ENCODE measurements at places on chromosomes 1 and 21.

DNA sequence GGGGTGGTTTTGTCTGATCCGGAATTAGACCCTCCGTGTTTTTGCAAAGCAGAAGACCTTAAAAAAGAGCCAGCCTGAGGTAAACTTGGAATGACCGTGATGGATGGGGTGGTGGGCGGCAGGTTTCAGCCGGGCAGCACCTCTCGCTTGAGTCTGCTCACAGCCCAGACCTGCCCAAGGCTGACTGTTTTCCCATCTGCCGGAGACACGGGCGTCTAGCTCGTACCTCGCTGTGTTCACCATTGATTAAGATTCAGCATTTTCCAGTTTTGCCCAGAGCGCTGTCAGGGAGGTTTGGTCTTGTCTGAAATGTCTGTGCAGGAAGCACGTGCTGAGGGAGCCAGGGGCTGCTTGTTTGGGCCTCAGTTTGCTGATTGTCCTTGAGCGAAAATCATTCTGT is 591 bp downstream of the KCNAB2 start:
- no peak for DNase-seq

GRCh38 chr21:42636520-42637266 is 16.7 kb upstream of the PDE9A start:
- DNase-seq: no peak

DNA sequence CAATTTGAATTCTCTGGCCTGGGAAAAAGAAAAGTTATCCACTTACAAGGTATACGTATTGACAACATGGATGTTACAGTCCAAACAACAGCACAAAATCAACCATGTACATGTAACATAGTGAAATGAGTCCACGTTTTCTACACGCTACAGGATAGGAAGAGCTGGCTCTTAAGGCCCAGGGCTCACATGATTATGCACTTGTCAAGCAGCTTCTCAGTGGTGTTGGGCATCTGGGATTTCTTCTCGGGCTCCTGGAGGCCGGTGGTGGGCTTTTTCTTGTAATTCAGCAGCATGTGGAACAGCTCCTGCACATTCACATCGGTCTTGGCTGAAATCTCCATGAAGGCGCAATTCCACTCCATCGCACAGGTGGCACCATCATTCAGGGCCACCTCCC is 4.0 kb downstream of the DIRAS3 start:
- DNase-seq: no peak

- DNase-seq: no peak
These were observed 238.7 kb downstream of the MATN1 start for GRCh38 chr1:30484668-30485067.

DNA sequence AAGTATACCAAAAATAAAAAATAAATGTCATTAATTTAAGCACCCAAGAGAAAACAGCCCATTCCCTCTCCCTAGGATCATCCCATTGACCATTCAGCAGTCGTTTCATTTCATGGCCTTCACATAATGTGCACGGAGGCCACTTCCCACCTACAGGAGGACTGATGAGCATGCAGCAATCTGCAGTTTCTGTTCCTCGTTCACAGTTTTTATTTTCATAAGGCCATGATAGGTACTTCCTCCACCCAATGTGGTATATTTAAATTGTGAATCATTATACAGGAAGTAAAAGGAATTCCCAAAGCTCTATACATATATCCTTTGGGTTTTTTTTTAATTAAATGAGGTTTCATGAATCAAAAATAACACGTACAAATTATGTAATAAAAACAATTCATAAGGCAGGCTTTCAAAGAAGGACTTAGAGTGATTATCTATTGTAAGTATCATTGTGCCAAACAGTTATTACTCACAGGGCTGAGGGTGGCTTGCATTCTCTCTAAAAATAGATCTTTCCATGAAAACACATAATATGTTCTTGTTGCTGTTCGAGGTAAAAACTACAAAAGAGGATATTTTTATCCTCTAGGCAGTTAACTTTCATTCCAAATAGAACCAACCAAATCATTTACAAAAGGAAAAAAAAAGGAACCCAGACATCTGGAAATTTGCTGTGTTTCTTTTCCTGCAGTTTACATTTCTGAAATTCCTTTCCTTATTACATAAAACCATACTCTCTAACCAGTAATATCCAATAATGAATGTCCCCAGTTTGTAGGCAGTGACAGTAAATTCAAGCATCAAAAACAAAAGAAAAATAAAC is 27.5 kb upstream of the SLC44A3 start:
- DNase-seq: no peak

DNA sequence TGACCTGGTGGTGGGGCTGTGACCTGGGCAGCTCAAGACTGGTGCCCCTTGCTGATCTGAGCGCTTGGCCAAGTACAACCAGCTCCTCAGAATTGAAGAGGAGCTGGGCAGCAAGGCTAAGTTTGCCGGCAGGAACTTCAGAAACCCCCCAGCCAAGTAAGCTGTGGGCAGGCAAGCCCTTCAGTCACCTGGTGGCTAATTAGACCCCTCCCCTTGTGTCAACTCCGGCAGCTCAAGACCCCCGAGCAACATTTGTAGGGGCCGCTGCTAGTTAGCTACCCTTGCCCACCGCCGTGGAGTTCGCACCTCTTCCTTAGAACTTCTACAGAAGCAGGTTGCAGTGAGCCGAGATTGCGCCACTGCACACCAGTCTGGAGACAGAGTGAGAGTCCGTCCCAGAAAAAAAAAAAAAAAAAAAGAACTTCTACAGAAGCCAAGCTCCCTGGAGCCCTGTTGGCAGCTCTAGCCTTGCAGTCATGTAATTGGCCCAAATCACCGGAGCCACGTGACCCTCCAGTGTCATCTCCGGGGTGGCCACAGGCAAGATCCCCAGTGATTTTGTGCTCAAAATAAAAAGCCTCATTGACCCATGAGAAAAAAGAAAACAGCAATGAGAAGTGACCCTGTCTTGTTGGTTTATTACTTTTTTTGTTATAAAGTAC is 39.3 kb upstream of the LGALS8 start:
- DNase-seq: no peak

DNA sequence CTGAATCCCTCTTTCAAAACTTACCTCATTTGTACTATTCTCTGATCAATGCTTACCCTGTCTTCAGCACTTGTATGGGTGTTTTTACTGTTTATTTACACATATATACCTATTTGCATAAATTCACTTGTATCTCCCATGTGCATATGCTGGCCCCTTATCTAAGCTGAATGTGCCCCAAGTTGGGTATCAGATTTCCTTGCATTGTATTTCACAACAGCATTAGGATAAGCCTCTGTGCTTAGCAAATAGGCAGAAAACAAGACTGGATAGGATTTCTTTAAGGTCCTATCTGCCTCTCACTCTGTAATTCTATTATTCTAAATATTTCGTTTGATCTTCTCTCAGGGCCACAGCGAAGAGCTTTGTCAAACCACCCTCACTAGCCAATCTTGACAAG is 45.9 kb upstream of the IPO9 start:
- no peak for DNase-seq

GRCh38 chr1:245180496-245181157 is 25.8 kb downstream of the KIF26B start:
- DNase-seq: no peak

DNA sequence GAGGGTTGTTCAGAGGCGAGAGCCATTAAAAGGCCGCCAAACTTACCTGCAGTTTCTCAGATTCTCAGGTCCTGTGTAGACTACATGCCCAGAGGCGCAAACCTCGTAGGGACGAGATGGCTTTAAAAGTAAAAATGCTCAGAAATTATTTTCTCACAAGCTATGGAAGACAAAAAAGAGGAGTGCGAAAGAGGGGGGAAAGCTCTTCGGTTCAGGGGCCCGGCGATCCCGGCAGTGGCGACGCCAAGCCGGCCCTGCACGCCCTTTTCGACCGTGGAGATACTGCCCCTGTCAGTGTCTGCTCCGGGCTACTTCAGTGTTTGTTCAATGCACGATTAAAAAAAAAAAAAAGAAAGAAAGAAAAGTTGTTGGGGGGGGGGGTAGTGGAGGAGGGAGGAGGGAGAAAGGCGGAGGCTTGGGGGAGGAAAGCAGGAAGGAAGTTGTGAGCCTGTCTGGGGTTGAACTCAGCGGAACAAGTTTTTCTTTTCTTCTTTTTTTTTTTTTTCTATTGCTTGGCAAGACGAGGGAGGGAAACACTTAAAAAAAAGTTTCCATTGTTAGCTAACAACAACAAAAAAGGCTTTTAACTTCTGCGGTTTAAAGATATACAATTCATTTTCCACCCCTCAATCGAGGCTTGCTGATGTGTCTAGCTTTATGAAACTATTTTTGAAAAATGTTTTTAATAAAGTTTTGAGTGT is at the start of gene ITPKB:
ITPKB (minus strand) TSS at position 288 of the 701 bp plus-strand sequence. CDS start 1,824 bp downstream, outside the sequence.
- peak; percentile 43 for DNase-seq

- DNase-seq: peak; percentile 95
These were observed at the start of gene C1orf35 for GRCh38 chr1:228102791-228103620. Gene C1orf35, minus strand, starts transcription at chr1:228103325. Its CDS starts 98 bp downstream, at chr1:228103227.
